RKO (cell line): ENCODE measurements at places on chromosomes 12 and 14.

DNA sequence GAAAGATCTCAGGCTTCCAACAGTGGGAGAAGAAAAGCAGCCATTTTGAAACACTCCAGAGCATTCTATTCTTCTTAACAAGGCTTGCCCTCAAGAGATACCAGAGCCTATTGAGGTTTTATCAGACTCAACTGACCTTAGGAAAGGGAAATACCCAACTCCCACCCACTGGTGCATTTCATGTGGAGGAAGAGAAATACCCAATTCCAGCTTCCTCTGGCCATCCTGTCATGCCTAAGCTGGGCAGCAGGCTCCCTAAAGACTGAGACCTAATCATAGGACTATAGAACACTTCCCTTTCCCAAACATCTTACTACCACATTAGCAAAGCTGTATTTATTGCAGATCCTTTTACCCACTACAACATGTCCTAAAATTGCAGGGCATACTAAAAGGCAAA, 164.5 kb downstream of the KIF21A start:
- no peak for DNase-seq

- peak; percentile 32 for DNase-seq
These were observed 4.9 kb downstream of the PTGDR start for GRCh38 chr14:52272375-52272774.

GRCh38 chr14:79805636-79806035, 405.7 kb downstream of the DIO2 start:
- DNase-seq, result no peak

GRCh38 chr12:24555730-24556129, 393.2 kb downstream of the BCAT1 start:
- no peak for DNase-seq

DNA sequence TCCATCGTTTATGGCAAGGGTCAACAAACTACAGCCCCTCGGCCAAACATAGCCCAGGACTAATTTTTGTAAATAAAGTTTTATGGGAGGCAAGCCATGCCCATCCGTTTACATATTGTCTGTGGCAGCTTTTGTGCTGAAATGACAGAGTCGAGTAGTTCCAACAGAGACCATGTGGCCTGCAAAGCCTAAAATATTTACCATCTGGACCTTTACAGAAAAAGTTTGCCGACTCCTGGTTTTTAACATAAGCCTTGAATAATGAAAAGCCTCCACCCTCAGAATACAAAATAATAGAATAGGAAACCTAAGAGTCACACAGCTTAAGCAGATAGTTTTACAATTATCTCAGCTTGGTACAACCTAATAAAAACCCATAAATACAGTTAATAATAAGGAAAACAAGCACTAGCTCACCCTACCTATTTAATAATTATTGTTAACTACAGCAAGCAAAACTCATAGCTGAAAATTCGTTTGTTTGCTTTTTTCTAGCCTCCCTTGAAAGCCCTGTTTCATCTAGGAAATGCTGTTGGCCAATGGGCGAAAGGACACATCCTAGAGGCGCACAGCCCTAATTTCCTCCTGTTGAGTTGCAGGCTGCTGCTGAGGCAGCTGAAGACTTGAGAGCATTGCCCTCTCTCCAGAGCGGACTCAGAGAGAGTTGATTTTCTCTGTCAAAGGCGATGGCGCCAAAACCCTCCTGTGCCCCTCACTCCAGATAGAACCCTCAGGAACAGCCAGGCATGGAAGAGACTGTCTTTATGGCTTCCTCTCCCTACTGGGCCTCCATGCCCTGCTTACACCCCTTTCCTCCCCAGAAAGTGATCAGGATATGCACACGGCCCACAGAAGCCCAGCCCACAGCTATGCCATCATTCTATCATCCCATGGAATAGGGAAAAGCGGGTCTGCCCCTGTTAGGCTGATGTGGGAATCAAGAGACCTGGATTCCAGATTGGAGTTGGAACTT, 107.2 kb downstream of the DPF3 start:
- DNase-seq, result no peak

- DNase-seq, result no peak
These were observed 5.3 kb downstream of the SPRYD3 start for GRCh38 chr12:53073881-53074280.

DNA sequence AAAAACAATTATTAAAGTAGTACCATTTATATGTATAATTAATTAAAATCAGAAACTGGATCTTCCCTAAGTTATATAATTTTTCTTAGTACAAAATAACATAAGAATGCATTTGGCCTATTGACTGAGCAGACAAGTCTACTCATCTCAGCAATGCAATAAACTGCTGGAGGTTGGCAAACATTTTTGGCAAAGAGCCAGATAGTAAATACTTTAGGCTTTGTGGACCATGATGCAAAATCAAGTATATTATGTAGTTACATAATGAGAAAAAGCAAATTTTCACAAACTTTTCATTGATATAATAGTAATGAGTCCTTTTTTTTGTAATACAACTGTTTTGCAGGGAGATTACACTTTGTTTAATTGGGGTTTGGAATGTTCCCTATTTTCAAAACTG, 30.9 kb downstream of the ERGIC2 start:
- peak; percentile 8 for DNase-seq

DNA sequence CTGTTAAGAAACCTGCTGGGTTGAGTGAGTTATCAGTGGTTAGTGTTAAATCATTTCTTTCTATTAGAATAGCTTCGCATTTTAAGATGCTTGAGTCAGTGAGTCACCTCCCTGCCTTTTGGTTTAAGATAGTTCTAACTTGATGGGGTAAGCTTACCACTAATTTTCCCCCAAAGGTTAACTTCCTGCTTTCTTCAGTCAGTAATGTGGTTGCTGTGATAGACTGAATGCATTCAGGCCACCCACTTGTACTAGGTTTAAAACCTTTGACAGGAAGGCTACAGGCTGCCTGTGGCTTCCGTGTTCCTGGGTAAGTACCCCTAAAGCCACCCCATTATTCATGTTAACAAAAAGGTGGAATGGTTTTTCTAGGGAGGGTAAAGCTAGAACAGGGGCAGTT, 25.3 kb downstream of the CLEC2A start:
- DNase-seq, result no peak

DNA sequence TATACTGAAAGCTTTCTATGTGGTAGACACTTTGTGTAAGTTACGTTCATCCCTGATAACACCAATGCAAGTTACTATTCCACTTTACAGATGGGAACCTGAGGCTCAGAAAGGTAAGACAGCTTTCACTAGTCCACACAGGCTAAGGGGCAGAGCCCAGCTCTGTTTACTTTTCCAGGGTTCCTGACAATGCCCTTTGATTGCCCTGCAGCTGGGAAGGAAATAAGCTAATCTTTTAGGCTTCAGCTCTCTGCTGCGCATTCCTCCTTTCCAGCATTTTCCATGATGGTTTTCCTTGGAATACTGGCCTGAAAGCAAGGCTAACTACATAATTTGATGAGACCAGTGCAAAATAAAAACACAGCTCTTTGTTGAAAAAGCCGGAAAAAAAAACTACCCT, 185.7 kb upstream of the BTG1 start:
- no peak for DNase-seq

- DNase-seq, result peak; percentile 24
These were observed 35.0 kb downstream of the SLC17A8 start for GRCh38 chr12:100391856-100392255.

DNA sequence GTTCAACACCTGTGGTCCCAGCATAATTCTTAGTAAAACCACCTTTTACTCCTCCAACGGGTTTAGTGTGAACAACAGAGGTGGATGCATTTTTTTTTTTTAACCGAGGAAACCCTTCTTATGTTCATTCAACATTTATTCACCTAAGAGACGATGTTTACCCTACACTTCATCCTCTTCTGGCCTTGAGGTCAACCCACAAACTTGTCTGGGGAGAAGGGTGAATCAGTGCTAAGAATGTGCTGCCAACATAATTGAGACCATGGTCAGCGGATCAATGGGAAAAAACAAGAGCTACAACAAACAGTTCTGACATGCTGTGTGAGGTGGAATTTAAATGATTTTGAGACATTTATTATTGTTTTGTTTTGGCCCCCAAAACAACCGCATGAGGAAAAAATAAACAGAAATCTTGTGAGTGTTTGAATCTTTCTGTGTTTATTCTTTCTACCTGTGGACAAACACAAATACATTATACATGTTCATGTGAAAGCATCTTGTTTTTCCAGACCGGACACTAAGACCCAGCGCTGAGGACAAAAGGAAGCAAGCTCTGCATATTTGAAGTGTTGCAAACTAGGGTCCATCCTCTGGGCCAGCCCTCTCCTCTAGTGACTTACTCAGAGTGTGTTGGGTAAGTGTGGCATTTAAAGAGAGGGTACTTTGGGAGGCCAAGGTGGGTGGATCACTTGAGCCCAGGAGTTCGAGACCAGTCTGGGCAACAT, 5.1 kb upstream of the USP30 start:
- DNase-seq, result no peak

GRCh38 chr12:6416596-6416995, 28.2 kb upstream of the CD27 start:
- DNase-seq, result no peak
